ENCODE measurements at places on chromosomes 2 and 18.

DNA sequence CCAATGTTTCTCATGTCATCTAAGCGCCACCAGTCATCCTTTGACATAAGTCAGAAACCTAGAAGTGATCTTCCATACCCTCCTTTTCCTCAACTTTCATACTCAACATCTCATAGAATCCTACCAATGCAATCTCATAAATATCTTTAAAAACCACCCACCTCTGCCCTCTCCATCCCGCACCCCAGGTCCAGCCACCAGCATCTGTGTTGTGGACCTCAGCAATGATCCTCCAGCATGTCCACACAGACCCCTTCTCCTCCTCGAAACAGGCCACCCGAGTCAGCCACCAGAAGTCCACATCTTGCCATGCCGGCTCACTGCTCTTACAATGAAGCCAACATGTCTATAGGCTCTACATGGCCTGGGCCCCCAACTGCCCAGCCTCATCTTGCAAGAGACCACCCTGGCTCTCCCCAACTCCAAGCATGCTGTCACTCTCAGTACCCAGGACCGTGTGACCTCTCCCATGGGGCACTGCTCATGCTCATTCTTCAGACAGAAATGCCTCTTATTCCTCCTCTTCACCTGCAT is 636.7 kb upstream of the ID2 start:
- DNase-seq, result no peak

DNA sequence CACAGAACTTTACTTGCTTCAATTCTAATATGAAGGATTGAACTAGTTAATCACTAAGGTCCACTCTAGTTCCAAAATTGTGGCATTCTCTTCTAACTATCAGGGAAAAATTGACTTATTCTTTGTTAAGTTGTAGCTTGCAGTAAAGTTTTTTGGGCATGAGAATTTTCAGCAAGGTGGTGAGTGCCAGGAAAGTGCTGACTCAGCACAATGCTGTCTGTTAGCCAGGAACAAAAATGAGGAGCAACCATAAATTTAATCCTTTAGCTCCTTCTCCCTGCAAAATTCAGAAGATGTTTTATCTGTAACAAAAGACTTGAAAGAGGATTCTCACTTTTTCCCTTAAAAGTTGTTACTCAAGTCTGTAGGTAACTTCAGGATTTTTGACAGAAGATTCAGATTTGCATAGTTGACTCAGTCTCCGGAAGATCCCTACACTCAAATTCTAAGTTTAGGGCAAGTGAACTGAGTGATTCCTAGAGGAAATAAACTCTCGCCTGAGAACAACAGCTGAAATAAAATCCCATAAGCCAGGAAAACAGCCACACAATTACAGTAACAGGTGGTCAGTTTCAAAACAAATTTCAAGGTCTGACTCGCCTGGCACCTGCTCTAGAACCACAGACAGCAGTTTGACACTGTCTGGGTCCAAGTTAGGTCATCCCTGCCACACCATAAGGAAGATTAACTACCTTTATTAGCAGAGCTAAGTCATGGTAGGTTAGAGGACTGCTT is 20.2 kb upstream of the DARS1 start:
- DNase-seq, result no peak

- no peak for DNase-seq
Measured at GRCh38 chr2:19331450-19331849, 27.0 kb downstream of the OSR1 start.

- DNase-seq, result no peak
Measured at GRCh38 chr2:178344121-178344520, 106.9 kb downstream of the PRKRA start.

DNA sequence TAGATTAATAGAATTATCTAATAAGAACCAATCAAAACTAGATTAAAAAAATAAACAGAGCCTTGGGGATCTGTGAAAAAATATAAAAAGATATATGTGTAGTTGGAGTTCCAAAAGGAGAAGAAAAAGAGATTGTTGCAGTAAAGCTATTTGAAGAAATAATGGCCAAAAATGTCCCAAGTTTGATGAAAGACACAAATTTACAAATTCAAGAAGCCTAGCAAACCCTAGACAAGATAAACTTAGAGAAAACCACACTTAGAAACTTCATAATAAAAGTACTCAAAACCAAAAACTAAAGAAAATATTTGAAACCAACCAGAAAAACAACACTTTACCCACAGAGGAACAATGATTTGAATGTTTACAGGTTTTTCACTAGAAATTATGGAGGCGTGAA is 41.3 kb upstream of the EGR4 start:
- no peak for DNase-seq

DNA sequence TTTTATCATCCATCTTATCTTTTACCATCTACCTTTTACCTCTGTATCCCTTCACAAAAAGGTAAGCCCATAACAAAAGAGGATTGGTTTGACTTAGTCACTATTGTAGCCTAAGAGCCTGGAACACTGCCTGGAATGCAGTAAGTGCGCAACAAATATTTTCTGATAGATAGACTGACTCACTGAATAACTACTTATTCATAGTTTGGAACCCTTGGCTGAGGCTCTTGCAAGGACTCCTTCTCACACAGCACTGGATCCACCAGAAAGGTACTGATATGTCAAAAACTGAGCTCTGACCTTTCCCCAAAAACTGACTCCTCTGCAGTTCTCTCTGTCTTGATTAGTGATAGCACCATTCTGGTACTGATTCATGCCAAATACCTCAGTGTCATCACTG is 426.7 kb downstream of the SETBP1 start:
- DNase-seq, result no peak

- DNase-seq, result no peak
Measured at GRCh38 chr2:143162997-143163396, 33.8 kb downstream of the ARHGAP15 start.

GRCh38 chr2:10329580-10329879 is 26.8 kb downstream of the HPCAL1 start:
- DNase-seq, result no peak

- DNase-seq, result no peak
Measured at GRCh38 chr2:134253804-134254203, at the start of gene MGAT5. Gene MGAT5 (plus strand): TSS chr2:134254072. CDS start chr2:134254404, 332 bp downstream.

- no peak for DNase-seq
Measured at GRCh38 chr18:62384068-62384467, 59.0 kb downstream of the TNFRSF11A start.

- no peak for DNase-seq
Measured at GRCh38 chr2:232658217-232658785, 24.9 kb downstream of the EFHD1 start.

- DNase-seq, result no peak
Measured at GRCh38 chr18:62186499-62186773, 420 bp downstream of the PIGN start.

GRCh38 chr2:182088681-182089320 is 103.1 kb downstream of the PPP1R1C start:
- DNase-seq, result no peak

GRCh38 chr2:179195141-179195540 is 69.5 kb downstream of the SESTD1 start:
- no peak for DNase-seq

DNA sequence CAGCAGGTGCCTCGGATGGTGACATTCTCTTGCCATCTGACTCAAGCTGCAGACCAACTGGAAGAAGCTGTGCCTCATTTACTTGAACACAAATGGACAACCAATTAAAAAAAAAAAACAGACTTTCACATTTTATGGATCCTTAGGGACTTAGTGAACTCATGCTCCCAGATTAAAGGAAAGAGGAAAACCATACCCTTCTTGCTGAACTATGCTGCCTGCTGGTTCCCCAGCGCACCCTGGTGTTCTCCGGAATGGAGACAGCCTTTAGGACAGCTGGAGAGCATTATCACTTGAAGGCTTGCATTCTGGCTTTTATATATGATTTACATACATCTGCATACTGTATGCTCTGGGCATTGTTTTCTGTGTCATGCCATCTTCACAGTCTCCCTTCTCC is 370.7 kb downstream of the SLC4A3 start:
- no peak for DNase-seq

DNA sequence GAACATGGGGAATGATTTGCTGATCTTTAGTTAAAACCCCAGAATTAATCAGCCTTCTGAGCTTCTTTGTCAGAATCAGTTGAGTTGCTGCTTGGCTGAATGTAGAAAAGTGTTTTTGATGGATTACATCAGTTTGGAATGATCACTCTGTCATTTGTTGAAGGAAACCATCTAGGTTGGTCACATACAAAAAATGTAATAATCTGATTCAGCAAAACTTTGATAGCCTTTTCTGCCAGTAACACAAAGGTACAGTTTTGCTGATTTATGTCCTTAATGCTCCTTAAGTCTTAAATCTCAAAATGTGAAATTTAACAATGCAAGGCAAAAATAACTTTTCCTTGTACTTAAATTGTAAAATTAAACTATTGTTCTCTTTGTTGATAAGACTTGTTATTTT is 74.3 kb downstream of the GALNT13 start:
- DNase-seq, result no peak

DNA sequence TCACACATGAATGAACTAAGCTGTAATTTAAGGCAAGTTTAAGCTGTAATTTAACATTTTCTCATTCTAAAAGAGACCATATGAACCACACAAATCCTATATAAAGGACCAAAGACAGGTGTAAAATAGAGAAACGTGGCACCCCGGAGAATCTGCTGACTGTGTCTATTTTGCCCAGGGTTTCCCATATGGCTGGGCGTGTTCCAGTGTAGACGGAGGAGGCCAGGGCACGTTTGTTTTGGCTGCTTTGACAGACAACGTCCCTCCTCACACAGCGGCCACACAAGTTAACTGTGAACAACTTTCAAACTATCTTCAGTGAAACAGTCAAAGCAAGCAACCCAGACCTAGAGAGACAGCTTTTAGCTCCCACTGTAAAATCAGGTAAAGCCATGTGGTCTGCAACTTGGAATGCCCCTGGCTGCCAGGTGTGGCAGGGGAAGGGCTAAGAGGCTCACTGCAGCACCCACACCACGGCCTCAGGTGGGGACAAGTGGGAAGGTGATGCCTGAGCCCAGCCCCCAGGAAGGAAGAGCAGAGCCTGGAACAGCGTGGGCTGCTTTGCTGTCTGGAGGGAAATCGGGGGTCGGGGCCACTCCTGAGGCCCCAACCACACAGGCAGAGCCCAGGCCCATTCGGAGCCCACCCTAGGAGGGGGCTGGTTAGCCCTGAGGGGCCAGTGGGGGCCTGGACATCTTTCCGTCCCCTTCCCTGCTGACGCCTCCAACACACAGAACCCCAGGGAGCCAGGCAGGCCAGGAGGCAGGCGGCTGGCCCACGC is 40.7 kb downstream of the SLC66A2 start:
- no peak for DNase-seq

GRCh38 chr2:28325567-28326468 is 66.8 kb upstream of the FOSL2 start:
- no peak for DNase-seq

- no peak for DNase-seq
Measured at GRCh38 chr2:9484533-9484932, 10.2 kb downstream of the IAH1 start.

DNA sequence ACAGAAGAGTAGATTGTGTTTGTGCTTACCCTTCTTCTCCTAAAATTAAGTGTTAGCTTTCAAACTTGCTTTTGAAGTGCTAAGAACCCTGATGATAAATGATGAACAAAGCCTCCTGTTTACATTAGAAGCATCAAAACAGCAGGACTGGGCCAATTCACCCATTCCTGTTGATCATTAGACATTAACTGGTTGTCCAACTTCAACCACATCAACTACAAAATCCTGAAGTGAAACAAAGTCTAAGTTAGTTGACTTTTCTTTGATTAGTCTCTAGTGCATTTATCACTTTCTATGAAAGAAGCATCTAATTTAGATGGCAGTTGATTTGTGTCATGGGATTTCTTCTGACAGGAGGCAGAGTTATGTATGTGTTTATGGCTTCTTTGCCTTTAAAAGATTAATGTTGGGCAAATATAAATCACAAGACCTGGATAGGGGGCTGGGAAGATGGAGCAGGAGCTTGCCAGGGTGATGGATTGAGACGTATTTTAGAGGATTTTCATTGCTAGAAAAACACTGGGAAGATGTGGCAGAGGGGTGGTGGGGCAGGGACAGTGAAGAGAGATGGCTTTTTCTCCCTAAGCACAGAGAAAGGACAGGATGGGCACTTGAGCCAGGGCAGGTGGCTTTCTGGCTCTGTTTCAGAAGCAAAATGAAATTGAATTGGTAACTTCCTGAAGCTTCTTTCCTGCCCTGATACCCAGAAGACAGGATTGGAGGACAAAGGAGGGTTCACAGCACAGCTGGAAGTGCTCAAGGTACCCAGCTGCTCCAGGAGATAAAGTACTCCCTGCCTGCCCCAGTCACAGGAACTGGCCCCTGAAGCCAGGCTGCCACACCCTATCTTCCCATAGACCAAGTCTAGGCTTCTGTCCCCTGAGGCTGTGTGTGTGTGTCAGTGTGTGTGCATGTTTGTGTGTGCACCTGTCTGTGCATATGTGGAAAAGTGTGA is 20.5 kb downstream of the GYPC start:
- DNase-seq, result no peak

DNA sequence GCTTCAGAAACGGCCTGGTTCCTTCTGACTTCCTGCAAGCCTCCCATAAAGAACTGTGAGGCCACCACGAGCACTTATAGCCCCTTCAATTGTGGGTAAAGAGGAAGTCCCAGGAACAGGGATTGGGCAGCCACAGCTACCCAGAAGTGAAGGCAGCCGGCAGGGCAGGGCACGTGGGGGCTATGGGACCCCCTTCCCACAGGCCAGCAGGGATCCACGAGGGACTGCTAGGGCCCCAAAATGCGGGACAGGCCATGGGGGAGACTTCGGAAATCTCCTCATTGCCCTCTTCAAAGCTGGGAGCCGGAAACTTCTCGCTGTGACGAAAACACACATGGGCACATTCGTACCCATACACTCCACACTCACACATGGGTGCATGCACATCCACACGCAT is 196.1 kb upstream of the SALL3 start:
- DNase-seq, result no peak

DNA sequence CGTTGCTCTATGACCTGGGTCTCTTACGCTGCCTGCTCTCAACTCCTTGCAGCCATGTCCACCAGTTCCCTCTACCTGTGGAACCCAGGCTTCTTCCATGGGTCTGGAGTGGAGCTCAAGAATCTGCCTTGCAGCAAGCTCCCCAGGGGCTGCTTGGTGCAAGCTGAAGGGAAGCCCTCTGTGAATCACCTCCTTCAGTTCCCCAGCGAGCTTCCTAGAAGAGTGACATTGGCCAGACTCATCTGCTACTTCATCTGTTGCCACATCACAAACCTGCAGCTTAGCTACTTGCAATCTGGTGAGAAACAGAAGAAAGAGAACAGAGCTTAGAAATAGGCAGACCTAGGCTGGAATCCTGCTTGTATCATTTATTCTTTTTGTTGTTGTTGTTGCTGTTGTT is 9.8 kb upstream of the EFR3B start:
- DNase-seq, result no peak

- no peak for DNase-seq
Measured at GRCh38 chr18:2173486-2173885, 397.8 kb downstream of the METTL4 start.
